ENCODE measurements at places on chromosomes 3 and 15.

GRCh38 chr3:14783480-14784086 lies 35.2 kb upstream of the FGD5 start:
- no peak for DNase-seq

GRCh38 chr3:17741621-17742101 lies 770 bp downstream of the TBC1D5 start:
- no peak for DNase-seq

DNA sequence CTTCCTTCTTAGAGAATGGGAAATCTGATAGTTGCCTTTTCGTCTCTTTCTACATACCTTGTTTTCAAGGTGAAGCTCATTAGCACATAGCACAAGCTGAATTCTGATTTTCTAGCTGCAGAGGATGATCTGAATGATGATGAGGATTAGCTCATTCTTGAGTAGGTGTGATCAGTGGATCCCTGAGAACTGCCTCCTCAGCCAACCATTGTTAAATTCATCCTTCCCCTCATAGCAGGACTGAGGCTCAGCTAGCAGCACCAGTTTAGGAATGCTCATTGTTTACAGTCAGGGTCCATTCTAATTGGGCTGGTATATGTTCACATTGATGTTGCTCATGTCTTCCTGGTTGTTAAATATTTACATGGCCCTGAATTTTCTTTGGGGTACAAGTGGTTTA lies 299.9 kb upstream of the MME start:
- no peak for DNase-seq

GRCh38 chr3:133933097-133934024 lies 37.7 kb upstream of the RAB6B start:
- no peak for DNase-seq

- DNase-seq, result no peak
Observed at GRCh38 chr15:79872358-79873017, 24.3 kb downstream of the MTHFS start.

- DNase-seq, result no peak
Observed at GRCh38 chr15:65896236-65896635, 26.9 kb downstream of the RAB11A start.

DNA sequence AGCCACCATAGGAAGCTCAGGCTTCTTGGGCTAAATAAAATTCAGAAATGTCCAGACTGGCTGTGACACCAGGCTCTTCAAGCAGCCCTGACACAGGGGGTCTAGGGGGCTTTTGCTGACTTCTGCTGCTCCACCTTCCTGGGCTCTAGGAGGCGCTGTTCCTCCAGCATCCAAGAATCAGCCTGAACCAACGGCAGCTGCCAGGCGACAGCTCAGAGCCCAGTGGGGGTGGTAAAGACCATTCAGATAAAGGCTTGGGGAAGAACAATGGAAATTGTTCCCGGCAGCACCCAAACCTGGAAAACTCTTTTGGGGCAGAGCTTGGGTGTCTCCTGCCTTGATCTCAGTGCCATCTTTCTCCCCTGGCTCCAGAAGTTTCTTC lies 21.6 kb upstream of the PSTPIP1 start:
- peak; percentile 50 for DNase-seq

- DNase-seq, result no peak
Observed at GRCh38 chr3:160384639-160385318, 14.2 kb downstream of the IFT80 start.

DNA sequence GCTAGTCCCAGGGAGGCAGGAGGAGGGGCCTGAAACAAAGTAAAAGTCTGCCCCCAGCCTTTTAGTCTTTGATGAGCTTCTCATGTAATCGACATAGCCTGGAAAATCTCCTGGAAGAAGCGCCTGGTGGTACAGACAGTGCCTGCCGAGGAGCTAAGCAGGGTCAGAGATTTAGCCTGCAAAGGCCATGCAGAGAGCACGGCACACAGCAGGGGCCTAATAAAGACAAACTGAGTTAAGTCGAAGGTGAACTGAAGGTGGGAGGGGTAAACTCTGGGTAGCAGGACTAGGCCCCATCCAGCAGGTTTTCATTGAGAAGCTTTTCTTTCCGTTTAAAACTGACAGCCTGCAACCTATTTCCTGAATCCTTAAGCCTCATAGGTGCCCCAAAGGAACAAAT lies 115.5 kb upstream of the ABHD17C start:
- no peak for DNase-seq

GRCh38 chr3:48474619-48475018 lies 28.1 kb downstream of the ATRIP start:
- DNase-seq, result no peak

DNA sequence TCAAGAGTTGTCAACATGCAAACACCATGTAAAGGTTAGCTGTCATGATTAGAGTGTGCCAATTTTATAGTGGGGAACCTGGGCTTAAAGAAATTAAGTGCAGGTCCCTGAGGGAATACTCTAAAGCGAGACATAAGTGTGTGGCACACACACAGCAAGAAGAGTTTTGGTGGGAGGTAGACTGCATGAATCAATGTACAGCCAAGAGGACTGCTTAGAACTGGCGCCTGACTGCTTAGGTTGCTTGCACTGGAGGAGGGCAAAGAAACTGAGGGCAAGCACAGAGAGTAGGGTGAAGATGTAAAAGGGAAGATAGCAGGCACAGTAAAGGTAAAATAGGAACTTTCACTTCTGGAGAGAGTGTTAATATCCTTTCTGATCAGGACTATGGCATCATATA lies 184.9 kb downstream of the SOX2 start:
- no peak for DNase-seq

- no peak for DNase-seq
Observed at GRCh38 chr3:64489361-64490044, 198.3 kb downstream of the ADAMTS9 start.

DNA sequence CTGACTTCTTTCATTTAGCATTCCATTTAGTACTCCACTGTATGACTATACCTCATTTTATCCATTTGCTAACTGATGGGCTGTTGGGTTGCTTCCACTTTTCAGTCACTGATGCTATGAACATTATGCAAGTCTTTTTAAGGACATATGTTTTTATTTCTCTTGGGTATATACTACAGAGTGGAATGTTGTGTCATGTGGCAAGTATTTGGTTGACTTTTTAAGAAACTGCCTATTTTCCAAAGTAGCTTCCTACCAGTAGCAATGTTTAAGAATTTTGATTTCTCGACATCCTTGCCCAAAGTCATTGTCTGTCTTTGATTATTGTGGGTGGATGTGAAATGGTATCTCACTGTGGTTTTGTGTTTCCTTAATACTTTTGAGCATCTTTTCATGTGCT lies 110.1 kb upstream of the TPM1 start:
- DNase-seq, result no peak

GRCh38 chr3:108835101-108835500 lies 12.5 kb downstream of the TRAT1 start:
- DNase-seq, result peak; percentile 65

GRCh38 chr3:3739330-3740060 lies 59.7 kb upstream of the LRRN1 start:
- DNase-seq, result no peak

GRCh38 chr3:155382396-155383042 lies 89.0 kb upstream of the STRIT1 start:
- no peak for DNase-seq

DNA sequence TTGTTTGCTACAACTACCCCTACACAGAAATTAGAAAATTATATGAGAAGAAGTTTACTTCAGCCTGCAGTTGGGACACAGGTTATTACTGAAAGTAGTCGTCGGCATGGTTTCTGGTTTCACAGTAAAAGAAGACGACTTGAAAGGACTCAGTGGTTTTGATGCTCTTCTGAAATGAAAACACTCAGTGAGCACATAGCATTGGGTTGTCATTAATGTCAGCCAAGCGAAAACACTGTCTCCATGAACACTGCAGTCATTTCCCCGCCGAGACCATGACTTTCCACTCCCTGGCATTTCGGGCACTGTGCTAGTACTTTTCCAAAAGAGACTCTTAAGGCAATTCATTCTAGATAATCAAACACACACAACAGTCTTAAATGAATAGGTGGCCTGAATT lies 69.2 kb upstream of the ICE2 start:
- DNase-seq, result peak; percentile 39

DNA sequence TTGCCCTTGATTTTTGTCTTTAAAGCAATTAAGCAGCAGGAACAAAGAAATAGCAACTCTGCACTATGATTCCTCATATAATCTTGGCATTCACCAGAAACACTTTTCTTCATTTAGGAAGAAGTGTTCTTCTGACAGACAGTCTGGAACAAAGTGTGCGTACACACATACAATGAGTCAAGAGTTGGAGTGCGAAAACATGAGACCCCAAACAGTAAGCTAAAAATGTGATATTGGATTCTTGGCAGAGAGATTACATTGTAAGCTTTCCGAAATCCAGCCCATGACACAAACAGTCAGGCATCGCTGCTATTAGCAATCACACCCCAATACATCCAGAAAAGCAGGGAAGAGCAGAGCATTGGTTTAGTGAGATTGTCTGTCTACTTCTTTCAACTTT lies 306.7 kb upstream of the TBC1D5 start:
- no peak for DNase-seq

DNA sequence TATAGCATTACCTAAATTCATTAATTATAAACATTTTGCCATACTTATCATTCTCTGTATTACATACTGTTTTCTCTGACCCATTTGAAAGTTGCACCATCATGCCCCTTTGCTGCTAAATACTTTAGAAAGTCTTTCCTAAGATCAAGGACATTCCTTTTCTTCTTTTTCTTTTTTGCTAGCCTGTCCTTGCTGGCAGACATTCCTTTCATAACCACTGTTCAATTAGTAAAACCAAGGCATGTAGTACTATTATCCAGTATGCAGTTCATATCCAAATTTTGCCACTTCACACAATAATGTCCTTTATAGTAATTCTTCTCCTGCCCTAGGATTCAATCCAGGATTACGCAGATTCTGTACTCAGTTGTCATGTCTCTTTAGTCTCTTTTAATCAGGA lies 321.0 kb upstream of the C2CD4B start:
- no peak for DNase-seq

GRCh38 chr3:171788546-171789351 lies 21.5 kb downstream of the PLD1 start:
- DNase-seq, result no peak

GRCh38 chr3:59820352-59820934 lies 770.6 kb upstream of the CFAP20DC start:
- DNase-seq, result no peak

GRCh38 chr3:159366476-159366875 lies 564.6 kb downstream of the MFSD1 start:
- no peak for DNase-seq

DNA sequence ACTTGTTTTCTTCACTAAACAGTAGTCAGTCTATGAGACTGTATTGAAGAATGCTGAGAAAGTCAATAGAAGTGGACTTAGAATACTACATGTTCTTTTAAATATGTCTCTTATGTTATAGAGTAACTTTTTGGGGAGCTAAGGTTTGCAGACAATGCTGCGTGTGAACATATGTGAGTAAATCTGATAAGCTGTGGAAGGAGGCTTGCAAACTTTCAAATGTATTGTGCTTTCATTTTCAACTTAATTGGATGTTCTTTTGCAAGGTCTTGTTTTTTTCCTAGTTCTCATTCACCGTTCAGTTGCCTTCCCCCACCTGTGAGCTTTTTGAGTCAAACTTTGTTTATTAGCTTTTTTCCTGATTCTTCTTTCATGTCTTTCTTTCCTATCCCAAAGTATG lies 176.2 kb downstream of the LPP start:
- DNase-seq, result no peak

GRCh38 chr3:128689060-128689459 lies 36.9 kb upstream of the RAB7A start:
- DNase-seq, result no peak

DNA sequence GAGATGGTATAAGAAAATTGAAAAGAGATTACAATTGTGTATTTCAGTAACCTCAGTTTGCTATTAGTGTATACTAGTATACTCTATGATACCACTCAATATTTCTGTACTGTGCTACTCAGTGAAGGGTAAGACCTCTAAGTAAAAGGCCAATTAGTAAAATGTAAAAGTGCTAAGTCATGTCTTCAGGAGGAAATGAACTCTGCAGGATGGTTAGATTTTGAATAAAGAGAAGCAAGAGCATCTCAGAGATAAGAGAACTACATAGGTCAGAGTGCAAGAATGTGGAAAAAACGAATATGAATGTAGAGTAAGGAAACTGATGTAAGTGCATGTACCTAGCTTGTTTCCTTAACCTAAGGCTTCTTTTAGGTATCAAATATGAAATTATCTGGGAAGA lies 796.6 kb upstream of the GBE1 start:
- DNase-seq, result no peak

- DNase-seq, result no peak
Observed at GRCh38 chr3:88573472-88573871, 423.7 kb downstream of the C3orf38 start.

GRCh38 chr3:13071695-13072094 lies 1.5 kb downstream of the IQSEC1 start:
- DNase-seq, result no peak

DNA sequence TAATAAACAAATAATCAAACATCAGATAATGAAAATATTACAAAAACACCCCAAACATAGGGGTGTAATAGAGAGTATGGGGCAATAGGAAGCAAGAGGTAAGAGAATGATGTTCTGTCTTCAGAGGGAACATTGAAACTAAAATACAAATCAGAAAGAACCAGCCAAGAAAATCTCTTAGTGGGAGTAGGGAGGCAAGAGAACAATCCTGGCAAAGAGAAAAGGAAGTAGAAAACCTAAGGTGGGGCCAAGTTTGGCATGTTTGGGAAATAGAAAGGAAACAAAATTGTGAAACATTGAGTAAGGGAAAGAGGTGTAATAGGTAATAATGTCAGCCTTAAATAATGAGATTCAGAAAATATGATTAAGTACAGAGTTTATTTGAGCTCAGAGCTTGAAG lies 467.1 kb downstream of the RBMS3 start:
- no peak for DNase-seq

All from T-cell (primary cell).